ENCODE measurements at places on chromosomes 1 and 21. TPM values are rescaled to one million over a fixed set of nuclear protein-coding genes. Genes with fewer than 3 reads are reported as not detected.

Gene BLZF1
- 20.3 TPM for total RNA-seq

Gene CHD1L
- 31.5 TPM for total RNA-seq

Gene MIXL1
- not detected for total RNA-seq

Gene HCRTR1
- not detected for total RNA-seq

Gene CADM3
- 0.10 TPM for total RNA-seq

Gene CHAF1B
- total RNA-seq: 12.1 TPM

Gene KIAA0040
- 0.95 TPM for total RNA-seq

Gene SH2D1B
- total RNA-seq: 0.12 TPM

Gene E2F2
- 2.6 TPM for total RNA-seq

Gene CKS1B
- total RNA-seq: 338 TPM

Gene AKIRIN1
- 44.5 TPM for total RNA-seq

Gene UHMK1
- 17.8 TPM for total RNA-seq

Gene PRELP
- total RNA-seq: not detected

Gene SAMD11
- 16.2 TPM for total RNA-seq

Gene CFAP57
- total RNA-seq: 0.33 TPM

Gene SAMSN1
- total RNA-seq: 0.16 TPM

Gene LCE1E
- not detected for total RNA-seq

Gene FAM167B
- 0.45 TPM for total RNA-seq

Gene FHL3
- 9.9 TPM for total RNA-seq

Gene C8A
- total RNA-seq: not detected

Gene AADACL3
- total RNA-seq: not detected

Gene PIK3CD
- 8.7 TPM for total RNA-seq

Gene ARV1
- total RNA-seq: 27.1 TPM

Gene C4BPA
- total RNA-seq: 0.99 TPM

Gene PRAMEF8
- total RNA-seq: not detected

Gene PPFIA4
- total RNA-seq: 0.43 TPM

All from A549 treated with Hydrocortisone at 1 μM for 4 hours (cell line).